ENCODE measurements at places on chromosomes 1 and 21.

DNA sequence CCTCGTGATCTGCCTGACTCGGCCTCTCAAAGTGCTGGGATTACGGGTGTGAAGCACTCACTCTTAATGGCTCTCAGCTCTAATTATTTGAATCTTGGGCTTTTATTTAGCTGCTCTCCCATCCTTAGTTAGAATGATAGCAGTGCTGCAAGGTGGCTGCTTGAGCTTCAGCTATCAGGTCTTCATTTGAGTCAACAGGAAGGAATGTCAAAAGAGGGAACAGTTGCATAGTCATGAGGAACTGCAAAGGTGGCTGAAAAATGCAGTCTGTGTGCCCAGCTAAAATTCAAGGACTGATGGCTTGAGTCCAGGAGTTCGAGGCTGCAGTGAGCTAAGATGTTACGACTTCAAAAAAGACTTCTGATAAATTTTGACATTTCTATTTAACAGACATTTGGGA is 55.6 kb downstream of the UCK2 start:
- DNase-seq, result no peak

DNA sequence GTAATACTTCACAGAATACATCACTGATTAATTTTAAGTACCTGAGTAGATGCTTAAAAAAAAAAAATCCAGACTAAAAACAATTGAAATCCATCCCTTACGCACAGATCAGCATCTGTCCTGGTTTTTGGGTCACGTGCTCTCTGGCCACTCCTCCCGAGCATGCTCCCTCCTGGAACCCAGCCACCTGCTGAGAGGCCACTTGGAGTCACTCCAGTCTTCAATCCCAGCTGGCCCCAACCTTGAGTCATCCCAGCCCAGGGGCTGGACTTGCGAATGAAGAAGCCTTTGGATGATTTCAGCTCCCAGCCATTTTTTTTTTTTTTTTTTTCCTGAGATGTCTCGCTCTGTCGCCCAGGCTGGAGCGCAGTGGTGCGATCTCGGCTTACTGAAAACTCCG is 8.9 kb downstream of the MAP1LC3C start:
- DNase-seq, result no peak

GRCh38 chr1:158059984-158060383 is 66.5 kb downstream of the KIRREL1 start:
- no peak for DNase-seq

GRCh38 chr1:94713472-94714141 is 106.5 kb upstream of the SLC44A3 start:
- DNase-seq, result no peak

- no peak for DNase-seq
These were observed 47.0 kb downstream of the SERINC2 start for GRCh38 chr1:31460027-31460426.

DNA sequence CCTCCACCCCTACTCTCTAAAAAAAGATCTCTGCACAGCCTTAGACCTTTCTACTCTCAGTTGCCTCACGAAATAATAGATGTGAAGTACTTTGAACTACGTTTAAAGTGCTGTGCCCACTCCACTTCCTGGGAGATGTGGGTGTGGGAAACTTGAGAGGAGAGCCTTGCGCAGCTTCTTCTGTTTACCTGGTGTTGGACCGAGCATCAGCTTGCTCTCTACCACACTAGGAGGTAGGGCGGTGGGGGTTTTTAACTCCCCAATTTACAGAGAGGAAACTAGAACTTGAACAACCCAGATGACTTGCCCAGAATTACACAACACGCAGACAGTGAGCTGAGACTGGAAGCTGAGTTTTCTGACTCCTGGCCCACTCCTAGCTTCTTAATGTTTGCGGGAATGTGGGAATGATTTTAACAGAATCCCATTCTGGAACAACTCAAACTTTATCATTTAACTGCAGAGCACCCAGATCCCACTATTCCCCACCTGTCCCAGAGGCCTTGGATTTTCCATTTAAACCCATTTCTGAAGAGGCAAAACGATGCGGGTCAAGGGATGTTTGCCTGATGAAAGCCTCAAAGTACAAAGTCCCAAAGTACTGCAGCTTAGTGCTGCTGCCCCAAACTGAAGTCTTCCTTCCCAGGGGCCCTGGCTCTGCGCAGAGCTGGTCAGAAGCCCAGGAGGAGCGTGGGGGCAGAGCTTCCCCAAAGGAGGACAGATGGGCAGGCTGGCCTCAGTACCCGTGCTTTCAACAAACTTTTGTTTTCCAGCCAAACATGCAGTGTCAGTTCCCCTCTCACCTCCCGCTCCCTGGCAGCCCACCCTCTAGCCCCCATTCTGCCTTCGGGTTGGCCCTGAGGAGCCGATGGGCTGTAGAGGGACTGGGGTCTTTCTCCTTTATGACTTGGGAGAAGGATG is 19.0 kb downstream of the BTG2 start:
- no peak for DNase-seq

- no peak for DNase-seq
These were observed 61.9 kb downstream of the CD34 start for GRCh38 chr1:207849016-207849415.
